Thoracic aorta (tissue), 2 donors: ENCODE measurements at places on chromosomes 7 and 10. TPM values are rescaled to one million over a fixed set of nuclear protein-coding genes. Genes with fewer than 3 reads are reported as not detected.

- no peaks in the 10 kb centered on the region for H3K27me3 ChIP-seq
- no peaks in the 10 kb centered on the region for H3K36me3 ChIP-seq
- H3K4me1 ChIP-seq, result peaks cover 6% of the 10 kb centered on the region
- H3K4me3 ChIP-seq, result peak overlapping the region; percentile 41
- no peak overlapping the region for H3K27ac ChIP-seq
These were observed 276.7 kb downstream of the PARD3 start for GRCh38 chr10:34538281-34538829.

- DNase-seq, result no peak
- no peaks in the 10 kb centered on the region for H3K27me3 ChIP-seq
- H3K4me3 ChIP-seq, result no peak overlapping the region
- H3K27ac ChIP-seq, result no peak overlapping the region
- no peaks in the 10 kb centered on the region for H3K4me1 ChIP-seq
- no peaks in the 10 kb centered on the region for H3K36me3 ChIP-seq
These were observed 69.9 kb upstream of the NXPH1 start for GRCh38 chr7:8363407-8364015.

- H3K27ac ChIP-seq, result no peak overlapping the region
- no peaks in the 10 kb centered on the region for H3K27me3 ChIP-seq
- H3K4me1 ChIP-seq, result peaks cover 4% of the 10 kb centered on the region
These were observed 177.4 kb downstream of the CELF2 start for GRCh38 chr10:11194859-11195586.

- no peaks in the 10 kb centered on the region for H3K27me3 ChIP-seq
- H3K4me3 ChIP-seq, result no peak overlapping the region
- no peak overlapping the region for H3K27ac ChIP-seq
- no peaks in the 10 kb centered on the region for H3K36me3 ChIP-seq
These were observed 316.3 kb upstream of the SORCS1 start for GRCh38 chr10:107480781-107481180.

OR6V1 gene
- not detected for total RNA-seq

HPS6 gene
- 22.3 TPM for total RNA-seq

GRCh38 chr7:25260862-25261494 is 32.7 kb upstream of the NPVF start:
- no peak overlapping the region for H3K4me3 ChIP-seq
- H3K27me3 ChIP-seq, result no peaks in the 10 kb centered on the region
- peaks cover 9% of the 10 kb centered on the region for H3K4me1 ChIP-seq
- DNase-seq, result no peak
- no peaks in the 10 kb centered on the region for H3K36me3 ChIP-seq

DNA sequence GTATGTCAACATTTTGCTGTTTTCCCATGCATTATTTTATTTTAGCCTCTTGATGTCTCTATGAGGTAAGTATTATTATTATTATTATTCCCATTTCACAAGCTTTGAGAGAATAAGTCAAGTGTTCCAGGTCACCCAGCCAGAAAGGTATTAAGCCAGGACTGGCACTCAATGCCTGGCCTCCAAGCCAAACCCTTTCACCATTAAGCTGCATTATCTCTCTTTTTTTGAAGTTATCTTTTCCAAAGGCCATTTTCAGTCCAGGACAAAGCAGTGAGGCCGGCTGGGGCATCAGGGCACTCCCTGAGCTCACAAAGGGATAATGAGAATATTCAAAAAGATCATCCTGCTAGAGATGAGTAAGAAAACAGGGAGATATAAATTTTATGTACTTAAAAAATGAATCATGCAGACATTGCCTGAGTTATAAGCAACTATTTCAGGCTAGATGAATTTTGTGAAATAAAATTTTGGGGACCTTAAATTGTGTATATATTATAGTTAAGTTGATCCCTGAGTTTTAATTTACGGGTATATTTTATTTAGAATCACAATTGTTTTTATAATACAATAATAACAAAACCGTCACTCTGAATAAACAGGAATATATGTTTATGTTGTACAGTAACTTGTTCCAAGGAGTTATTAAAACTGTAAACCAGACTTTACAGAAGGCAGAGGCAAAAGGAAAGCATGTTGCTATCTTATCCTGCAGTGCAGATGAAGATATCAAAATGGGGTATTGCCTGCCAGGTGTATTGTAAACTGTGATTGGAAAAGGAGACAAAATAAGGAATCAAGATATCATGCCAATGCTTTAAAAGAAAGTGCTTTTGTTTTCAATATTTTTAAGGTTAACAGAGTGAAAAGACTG is 51.3 kb upstream of the CAV2 start:
- H3K27me3 ChIP-seq, result no peaks in the 10 kb centered on the region
- no peaks in the 10 kb centered on the region for H3K36me3 ChIP-seq
- H3K27ac ChIP-seq, result no peak overlapping the region
- DNase-seq, result no peak
- peaks cover 57% of the 10 kb centered on the region for H3K4me1 ChIP-seq

DNA sequence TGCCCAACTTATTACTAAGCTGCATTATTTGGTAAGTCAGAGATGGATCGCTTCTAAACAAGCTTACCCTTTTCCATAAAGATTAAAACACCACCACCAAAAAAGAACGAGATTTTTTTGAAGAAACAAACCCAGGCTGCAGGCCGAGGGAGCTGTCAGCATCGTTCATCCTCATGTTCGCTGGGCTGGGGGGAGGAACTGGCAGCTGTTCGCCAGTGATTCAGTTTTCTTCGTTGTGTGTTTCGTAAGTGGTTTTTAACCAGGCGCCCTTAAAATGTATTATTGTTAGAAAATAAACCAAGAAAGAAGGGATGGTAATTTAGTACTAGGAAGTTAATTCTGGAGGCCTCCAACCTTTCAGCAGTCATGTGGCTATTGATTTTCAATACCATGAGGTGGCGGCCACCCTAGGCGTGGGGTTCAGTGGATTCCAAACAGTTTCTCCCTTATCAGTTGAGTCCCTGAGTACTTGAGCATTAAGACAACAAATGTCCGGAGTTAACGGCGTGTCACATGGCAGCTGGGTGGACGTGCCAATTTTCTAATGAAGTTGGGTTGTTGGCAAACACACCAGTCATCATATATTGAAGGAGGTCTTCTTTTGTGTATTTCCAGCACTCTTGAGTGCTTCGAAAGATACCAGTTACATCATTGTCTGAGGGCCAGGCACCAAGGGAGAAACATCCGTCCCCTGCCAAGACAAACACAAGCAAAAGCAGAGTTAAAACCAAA is 173.2 kb downstream of the EBF3 start:
- H3K27me3 ChIP-seq, result no peaks in the 10 kb centered on the region
- no peak for DNase-seq
- H3K4me1 ChIP-seq, result no peaks in the 10 kb centered on the region
- H3K4me3 ChIP-seq, result no peak overlapping the region

DNA sequence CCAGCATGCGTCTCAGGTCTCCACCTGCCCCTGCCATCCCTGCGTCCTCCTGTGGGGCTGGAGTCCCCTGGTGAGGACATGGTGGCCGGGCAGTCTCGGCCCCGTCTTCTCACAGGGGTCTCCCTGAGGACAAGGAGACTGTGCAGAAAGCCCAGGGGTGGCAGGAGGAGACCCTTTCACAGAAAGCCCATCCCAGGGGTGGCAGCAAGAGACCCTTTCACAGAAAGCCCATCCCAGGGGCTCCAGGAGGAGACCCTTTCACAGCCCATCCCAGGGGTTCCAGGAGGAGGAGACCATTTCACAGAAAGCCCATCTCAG is 14.8 kb upstream of the CHST12 start:
- no peaks in the 10 kb centered on the region for H3K36me3 ChIP-seq
- no peaks in the 10 kb centered on the region for H3K4me1 ChIP-seq
- H3K27me3 ChIP-seq, result no peaks in the 10 kb centered on the region

LIPM gene
- total RNA-seq, result not detected

CHST15 gene
- total RNA-seq, result 31.9 TPM

DNA sequence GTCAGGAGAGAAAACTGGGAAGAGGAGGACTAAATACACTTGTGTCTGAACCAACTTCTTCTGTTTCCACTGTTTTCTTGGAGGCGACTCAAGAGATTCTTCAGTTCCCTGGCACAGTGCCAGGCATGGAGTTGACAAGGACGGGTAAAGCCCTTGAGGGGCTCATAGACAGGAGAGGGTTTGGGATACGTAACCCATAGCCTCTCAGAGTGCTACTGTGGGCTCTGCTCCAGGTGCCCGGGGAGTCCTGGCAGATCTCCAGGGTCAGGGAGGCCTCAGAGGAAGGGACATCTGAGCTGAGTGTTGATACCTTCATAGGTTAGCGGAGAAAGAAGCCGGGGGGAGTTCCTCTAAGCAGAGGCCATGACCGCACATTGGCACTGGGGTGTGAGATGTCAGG is 42.0 kb downstream of the GALNT17 start:
- no peak overlapping the region for H3K4me3 ChIP-seq
- no peak for DNase-seq
- H3K36me3 ChIP-seq, result no peaks in the 10 kb centered on the region
- no peaks in the 10 kb centered on the region for H3K4me1 ChIP-seq

ADIRF gene
- 644 TPM for total RNA-seq

GRCh38 chr7:154795014-154795413 is 207.9 kb downstream of the PAXIP1 start:
- H3K36me3 ChIP-seq, result no peaks in the 10 kb centered on the region
- no peaks in the 10 kb centered on the region for H3K4me1 ChIP-seq
- no peaks in the 10 kb centered on the region for H3K27me3 ChIP-seq
- no peak overlapping the region for H3K27ac ChIP-seq

DNA sequence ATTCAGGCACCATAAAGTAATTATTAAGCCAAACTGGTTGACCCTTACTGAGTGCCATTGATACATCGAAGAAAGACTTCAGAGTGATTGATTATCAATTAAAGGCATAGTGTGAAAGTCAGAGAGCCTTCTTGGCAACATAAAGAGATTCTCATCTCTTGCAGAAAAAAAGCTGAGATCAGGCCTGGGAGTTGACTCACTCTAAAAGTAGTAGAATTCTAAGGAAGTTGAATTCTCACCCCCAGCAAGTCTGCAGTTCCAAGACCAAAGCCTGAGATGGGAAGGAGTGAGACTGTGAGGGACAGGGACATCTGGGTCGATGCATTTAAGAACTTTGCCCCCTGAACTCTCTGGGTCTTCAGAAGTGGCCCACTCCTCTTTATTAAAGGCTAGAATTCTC is 21.6 kb upstream of the ERCC6 start:
- no peak for DNase-seq
- H3K4me3 ChIP-seq, result no peak overlapping the region

DNA sequence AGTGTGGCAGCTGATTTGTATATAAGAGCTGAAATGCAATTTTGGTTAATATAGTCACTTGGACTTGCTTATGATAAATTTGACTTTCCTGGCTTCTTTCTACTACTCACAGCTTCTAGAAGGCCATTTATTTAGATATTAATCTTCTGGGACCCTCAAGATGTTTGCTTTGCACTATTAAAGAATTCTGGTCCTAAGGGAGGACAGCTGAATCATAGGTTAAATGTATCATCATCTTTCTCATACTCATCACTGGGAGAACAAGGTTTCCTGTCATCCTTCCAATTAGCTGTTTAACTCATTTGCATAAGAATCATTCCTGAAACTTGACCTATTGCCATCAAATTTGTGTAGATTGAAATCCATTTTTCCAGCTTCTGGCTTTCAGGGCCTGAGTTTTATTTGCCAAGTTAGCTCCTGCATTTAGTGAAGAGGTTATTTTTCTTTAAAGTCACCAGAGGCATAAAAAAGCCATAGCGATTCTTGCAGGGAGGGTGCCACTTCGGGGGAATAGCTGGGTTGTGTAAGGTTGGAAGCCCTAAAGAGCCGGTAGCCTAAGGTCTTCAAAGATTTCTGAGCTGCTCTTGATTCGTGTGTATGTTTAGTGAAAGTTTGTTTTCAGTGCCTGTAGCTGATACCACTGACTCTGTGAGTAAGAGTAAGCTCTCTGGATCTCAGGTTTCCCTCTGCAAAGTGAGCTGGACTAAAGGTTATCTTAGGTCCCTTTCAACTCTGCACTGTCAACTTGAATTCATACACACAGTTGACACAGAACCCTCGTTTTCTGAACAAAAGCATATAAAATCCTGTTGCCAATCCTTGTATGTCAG is 4.3 kb downstream of the MAP3K8 start:
- H3K27me3 ChIP-seq, result no peaks in the 10 kb centered on the region
- peak overlapping the region; percentile 47 for H3K27ac ChIP-seq
- peaks cover 14% of the 10 kb centered on the region for H3K36me3 ChIP-seq
- H3K4me3 ChIP-seq, result peak overlapping the region; percentile 97
- H3K4me1 ChIP-seq, result peaks cover 59% of the 10 kb centered on the region
- no peak for DNase-seq

DNA sequence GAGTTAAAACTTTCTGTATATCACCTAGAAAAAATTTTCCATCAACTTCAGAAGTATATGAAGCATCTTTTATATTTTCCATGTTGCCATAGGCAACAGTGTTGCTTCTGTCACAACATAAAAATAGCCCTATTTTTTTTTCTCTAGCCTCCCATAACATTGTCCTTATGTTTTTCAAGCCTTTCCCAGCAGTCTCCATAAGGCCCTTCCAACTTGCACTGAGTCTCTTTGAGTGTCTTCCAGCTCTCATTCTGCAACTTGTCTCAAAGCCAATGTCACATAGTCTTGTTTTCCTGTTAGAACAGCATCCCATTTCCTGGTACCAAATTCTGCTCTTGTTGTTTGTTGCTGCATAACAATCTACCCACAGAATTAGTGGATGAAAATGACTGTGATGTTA is 1055.5 kb upstream of the GHITM start:
- H3K27me3 ChIP-seq, result no peaks in the 10 kb centered on the region
- H3K27ac ChIP-seq, result no peak overlapping the region
- no peak for DNase-seq

GRCh38 chr7:1663857-1664651 is 6.0 kb upstream of the ELFN1 start:
- peaks cover 20% of the 10 kb centered on the region for H3K27me3 ChIP-seq
- peak overlapping the region; percentile 76 for H3K4me3 ChIP-seq

- H3K27me3 ChIP-seq, result no peaks in the 10 kb centered on the region
- H3K36me3 ChIP-seq, result no peaks in the 10 kb centered on the region
- no peak overlapping the region for H3K4me3 ChIP-seq
- no peak overlapping the region for H3K27ac ChIP-seq
These were observed 131.8 kb downstream of the BMPER start for GRCh38 chr7:34036972-34037792.

DNA sequence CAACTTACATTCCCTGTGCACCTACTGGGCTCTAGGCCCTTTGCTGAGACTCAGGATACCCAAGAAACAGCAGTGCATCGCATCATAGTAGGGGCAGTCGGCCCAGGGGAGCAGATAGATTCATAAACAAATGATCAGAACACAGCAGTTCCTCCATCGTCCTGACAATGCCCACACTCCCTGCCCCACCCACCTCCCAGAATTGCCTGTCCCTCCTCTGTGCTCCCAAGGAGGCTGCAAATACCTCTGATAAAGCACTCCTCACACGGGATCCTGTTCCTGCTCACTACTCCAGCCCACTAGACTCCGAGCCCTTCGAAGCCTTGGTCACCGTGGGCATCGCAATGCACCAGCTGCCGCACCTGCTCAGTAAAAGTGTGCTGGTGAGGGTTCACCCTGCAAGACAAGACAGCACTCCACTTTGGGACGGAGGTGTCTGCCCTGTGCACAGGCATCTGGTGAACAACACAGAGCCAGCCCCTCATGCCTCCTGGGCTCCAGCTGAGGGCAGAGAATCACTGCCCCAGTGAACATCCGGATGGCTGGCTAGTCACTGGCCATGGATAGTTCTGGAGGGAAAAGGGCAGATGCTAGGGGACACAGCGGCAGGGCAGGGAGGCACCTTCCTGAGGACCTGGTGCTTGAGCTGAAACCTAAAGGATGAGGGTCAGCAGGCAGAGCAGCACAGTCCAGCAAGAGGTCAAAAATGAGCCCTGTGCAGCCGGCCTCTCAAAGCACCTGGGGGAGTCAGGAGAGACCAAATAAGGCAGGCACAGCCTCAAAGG is 60.7 kb downstream of the TNS3 start:
- H3K36me3 ChIP-seq, result peaks cover 5% of the 10 kb centered on the region
- DNase-seq, result no peak
- H3K27ac ChIP-seq, result peak overlapping the region; percentile 70
- H3K27me3 ChIP-seq, result no peaks in the 10 kb centered on the region

TMEM176B gene
- 21.0 TPM for total RNA-seq

GRCh38 chr7:44259547-44260457 is 59.0 kb downstream of the YKT6 start:
- H3K27ac ChIP-seq, result peak overlapping the region; percentile 96
- H3K27me3 ChIP-seq, result no peaks in the 10 kb centered on the region
- H3K4me3 ChIP-seq, result peak overlapping the region; percentile 1
- H3K36me3 ChIP-seq, result no peaks in the 10 kb centered on the region

SND1 gene
- total RNA-seq, result 91.0 TPM
